Activated naive CD8-positive, alpha-beta T cell treated with anti-CD3 and anti-CD28 coated beads, Interleukin-2, amount 10 ng/mL, durations not matched to agents 7 days and 5 days (primary cell): ENCODE measurements at places on chromosomes 12 and 14. TPM values are rescaled to one million over a fixed set of nuclear protein-coding genes. Genes with fewer than 3 reads are reported as not detected.

GRCh38 chr12:25694072-25694471, 141.0 kb upstream of the LMNTD1 start:
- H3K27me3 ChIP-seq = peaks cover 5% of the 10 kb centered on the region
- no peaks in the 10 kb centered on the region for H3K4me1 ChIP-seq
- H3K36me3 ChIP-seq = no peaks in the 10 kb centered on the region
- no peak overlapping the region for H3K4me3 ChIP-seq
- no peak for DNase-seq

DNA sequence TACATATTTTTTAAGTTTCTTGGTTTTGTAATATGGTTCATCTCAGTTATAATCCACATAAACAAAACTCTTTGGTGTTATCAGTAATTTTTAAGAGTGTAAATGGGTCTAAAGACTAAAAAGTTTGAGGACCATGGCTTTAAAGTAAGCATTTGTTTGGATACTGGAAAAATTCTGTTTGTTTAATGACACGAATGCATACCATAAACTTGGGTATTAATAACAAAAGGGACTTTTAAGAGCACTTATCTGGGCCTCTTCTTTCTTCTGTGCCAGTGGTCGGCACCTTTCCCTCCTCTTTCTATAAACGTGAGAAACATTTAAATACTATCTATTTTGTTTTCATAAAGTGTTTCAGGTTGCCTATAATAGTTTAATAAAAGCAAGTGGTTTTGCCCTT, 47.4 kb downstream of the SAMD4A start:
- peaks cover 12% of the 10 kb centered on the region for H3K27me3 ChIP-seq
- H3K36me3 ChIP-seq = no peaks in the 10 kb centered on the region
- H3K27ac ChIP-seq = no peak overlapping the region
- H3K4me1 ChIP-seq = no peaks in the 10 kb centered on the region
- no peak for DNase-seq

- no peak overlapping the region for H3K4me3 ChIP-seq
- no peak overlapping the region for H3K27ac ChIP-seq
- H3K27me3 ChIP-seq = peaks cover 1% of the 10 kb centered on the region
- H3K4me1 ChIP-seq = no peaks in the 10 kb centered on the region
- no peak for DNase-seq
These were observed 113.1 kb upstream of the OVCH1 start for GRCh38 chr12:29610473-29611170.

- peak overlapping the region; percentile 96 for H3K27ac ChIP-seq
- DNase-seq = no peak
- no peaks in the 10 kb centered on the region for H3K27me3 ChIP-seq
- peaks cover 37% of the 10 kb centered on the region for H3K4me1 ChIP-seq
- peaks cover 31% of the 10 kb centered on the region for H3K36me3 ChIP-seq
These were observed 980 bp downstream of the INTS13 start for GRCh38 chr12:26936559-26937442.

GRCh38 chr12:118137148-118137678, 1.3 kb downstream of the PEBP1 start:
- H3K27me3 ChIP-seq = no peaks in the 10 kb centered on the region
- H3K27ac ChIP-seq = peak overlapping the region; percentile 67
- H3K36me3 ChIP-seq = peaks cover 23% of the 10 kb centered on the region
- H3K4me1 ChIP-seq = peaks cover 17% of the 10 kb centered on the region

GRCh38 chr14:55180434-55180833, 11.0 kb downstream of the DLGAP5 start:
- H3K27me3 ChIP-seq = no peaks in the 10 kb centered on the region
- no peak overlapping the region for H3K27ac ChIP-seq
- H3K36me3 ChIP-seq = peaks cover 39% of the 10 kb centered on the region

DNA sequence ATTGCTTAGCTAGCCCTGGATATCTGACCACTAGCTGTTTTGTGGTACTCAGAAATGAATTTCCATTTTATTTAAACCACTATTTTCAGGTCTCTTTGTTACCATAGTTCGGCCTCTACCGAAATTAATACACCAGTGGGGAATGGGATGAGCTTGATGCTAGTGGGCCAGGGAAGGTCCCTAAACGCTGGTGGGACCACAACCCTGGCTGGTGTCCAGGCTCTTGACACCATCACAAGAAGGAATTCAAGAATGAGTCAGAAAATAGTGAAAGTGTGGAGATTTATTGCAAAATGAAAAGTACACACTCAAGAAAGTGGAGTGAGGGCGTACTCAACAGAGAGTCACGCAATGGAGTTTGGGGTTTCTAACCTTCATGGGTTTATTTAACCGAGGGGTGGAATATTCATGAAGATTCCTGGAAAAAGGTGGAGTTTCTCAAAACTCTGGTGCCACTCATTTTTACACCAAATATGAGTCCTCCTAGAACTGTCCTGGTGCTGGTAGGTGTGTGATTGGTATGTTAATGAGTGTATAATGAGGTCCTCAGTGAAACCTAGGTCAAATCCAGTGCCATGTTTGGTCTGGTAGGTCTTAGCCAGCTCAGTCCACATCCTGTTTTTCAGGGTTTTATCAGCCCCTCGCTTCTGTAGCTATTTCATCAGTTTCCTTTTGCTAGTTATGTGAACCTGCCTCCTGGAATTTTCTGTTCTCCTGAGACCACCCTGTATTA, 38.9 kb upstream of the LRP6 start:
- peaks cover 11% of the 10 kb centered on the region for H3K27me3 ChIP-seq
- H3K36me3 ChIP-seq = no peaks in the 10 kb centered on the region
- no peak overlapping the region for H3K27ac ChIP-seq
- no peak for DNase-seq
- H3K4me1 ChIP-seq = peaks cover 4% of the 10 kb centered on the region

DNA sequence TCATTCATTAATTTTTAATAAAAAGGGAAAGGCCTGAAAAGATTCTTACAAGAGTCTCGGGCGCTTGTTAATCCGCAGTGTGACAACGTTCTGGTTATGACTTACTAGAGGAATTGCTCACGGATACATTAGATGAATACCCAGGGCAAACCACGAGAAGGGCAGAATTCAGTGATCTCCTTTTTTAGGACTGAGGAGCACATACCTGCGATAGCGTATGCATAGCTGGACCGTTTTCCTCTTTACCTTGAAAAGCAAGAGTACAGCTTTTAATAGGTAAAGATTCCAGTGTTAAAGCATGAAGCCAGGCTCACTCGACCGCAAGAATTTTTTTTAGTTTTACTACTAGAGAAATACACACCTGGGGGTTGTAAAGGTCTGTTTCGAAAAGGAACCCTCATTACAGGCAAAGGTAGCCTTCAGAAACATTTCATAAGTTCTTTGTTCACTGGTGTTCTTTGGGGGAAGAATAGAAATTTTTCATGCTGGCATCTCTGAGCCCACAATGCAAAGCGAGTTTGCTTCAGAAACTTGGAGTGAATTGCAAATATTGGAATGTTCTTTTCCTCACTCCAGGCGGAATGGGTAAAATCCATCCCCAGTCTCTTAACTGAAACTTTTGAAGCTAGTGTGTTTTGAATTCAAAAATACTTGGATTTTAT, 953 bp downstream of the MAPK1IP1L start:
- peak overlapping the region; percentile 91 for H3K27ac ChIP-seq
- H3K4me3 ChIP-seq = peak overlapping the region; percentile 89

- DNase-seq = no peak
- no peak overlapping the region for H3K4me3 ChIP-seq
- no peaks in the 10 kb centered on the region for H3K36me3 ChIP-seq
- no peaks in the 10 kb centered on the region for H3K4me1 ChIP-seq
- H3K27ac ChIP-seq = no peak overlapping the region
- H3K27me3 ChIP-seq = no peaks in the 10 kb centered on the region
These were observed 58.0 kb upstream of the TRHDE start for GRCh38 chr12:72214163-72214562.

DNA sequence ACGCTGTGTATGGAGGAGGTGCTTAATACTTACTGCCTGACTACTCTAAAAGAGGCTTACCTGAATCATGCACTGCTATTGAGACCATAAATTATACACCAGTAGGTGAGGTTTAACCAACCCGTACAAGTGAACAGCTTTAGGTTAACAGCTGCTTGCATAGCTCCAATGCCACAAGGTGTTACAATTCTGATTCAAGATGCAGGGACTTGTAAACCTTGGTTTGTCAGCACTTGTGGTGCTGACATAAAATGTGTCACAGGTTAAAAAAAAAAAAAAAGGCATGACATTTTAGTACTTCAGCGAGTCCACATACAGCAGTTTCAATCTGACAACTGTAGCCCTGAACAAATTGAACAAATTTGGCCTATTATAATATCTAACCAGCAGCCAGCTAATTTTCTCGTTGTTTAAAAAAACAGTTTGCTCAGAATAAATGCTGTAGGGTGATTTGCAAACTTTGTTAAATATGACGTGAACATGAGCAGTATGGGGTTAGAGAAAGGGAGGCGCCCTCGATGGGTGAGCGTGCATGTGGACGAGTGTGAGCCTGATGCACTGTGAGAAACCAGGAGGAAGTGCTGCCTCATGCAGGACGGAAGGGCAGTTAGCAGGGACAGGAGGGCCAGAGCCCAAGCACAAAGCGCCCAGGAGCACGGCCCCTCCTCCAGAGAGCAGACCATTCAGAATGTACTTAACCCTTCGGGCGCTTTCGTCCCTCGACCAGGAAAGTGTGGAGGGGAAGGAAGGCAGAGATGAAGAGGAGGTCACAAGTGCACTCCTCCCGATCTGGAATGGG, 44.7 kb downstream of the TCHP start:
- H3K27ac ChIP-seq = no peak overlapping the region
- H3K4me1 ChIP-seq = peaks cover 23% of the 10 kb centered on the region
- H3K36me3 ChIP-seq = peaks cover 28% of the 10 kb centered on the region
- no peak overlapping the region for H3K4me3 ChIP-seq
- DNase-seq = no peak

DNA sequence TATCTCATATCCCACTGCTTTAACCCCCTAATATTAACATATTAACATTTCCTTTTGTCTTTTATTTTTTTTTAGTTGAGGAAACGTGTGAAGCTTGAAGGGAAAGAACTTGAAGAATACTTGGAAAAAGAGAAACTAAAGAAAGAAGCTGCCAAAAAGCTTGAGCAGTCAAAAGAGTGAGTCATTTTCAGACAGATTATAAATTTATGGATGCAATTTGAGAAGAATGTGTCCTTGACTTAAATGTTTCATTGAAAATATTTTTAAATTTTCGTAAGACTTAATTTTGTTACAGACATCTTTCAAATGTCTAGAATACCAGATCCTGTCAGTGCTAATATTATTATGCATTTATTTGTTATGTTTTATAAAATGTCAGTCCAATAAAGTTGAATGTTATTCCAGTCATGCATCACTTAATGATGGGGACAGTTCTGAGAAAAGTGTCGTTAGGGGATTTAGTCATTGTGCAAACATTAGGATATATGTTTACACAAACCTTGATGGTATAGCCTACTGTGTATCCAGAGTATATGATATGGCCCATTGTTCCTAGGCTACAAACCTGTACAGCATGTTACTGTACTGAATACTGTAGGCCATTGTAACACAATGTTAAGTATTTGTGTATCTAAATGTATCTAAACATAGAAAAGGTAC, 32.6 kb downstream of the CPSF2 start:
- H3K36me3 ChIP-seq = peaks cover 35% of the 10 kb centered on the region
- H3K4me3 ChIP-seq = no peak overlapping the region
- no peak for DNase-seq
- H3K4me1 ChIP-seq = peaks cover 8% of the 10 kb centered on the region

DNA sequence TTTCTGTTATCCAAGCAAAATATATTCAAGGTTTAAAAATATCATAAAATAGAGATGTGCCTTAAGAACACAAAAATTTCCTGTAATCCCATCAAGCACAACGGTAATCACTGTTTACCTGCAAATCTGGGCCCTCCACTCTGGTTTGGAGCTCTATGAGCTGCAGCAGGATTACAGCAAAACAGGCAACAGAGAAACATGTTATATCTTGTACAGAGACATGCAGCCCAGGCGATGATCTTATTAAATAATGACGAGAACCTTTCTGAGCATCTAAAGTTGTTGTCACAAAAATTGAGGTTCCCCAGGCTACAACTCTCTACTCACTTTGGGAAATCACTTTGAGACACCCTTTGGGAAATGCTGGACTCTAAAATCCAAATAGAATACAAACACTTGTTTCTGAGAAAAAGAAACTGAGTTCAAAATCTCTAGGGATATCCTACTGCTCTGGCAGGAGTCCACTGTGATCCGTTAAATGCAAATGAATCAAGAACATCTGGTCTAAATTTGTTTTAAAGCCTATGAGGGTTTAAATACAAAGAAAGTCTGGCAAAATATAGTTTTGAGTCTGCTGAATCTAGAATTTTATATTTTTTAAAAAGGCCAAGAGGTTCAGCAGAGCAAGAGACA, 36.3 kb downstream of the STON2 start:
- no peaks in the 10 kb centered on the region for H3K4me1 ChIP-seq
- H3K36me3 ChIP-seq = no peaks in the 10 kb centered on the region
- DNase-seq = no peak
- no peak overlapping the region for H3K4me3 ChIP-seq
- peaks cover 9% of the 10 kb centered on the region for H3K27me3 ChIP-seq
- no peak overlapping the region for H3K27ac ChIP-seq

- H3K4me3 ChIP-seq = no peak overlapping the region
- peaks cover 5% of the 10 kb centered on the region for H3K4me1 ChIP-seq
- no peak for DNase-seq
- no peaks in the 10 kb centered on the region for H3K36me3 ChIP-seq
These were observed 390.7 kb downstream of the VRK1 start for GRCh38 chr14:97187916-97188315.

DNA sequence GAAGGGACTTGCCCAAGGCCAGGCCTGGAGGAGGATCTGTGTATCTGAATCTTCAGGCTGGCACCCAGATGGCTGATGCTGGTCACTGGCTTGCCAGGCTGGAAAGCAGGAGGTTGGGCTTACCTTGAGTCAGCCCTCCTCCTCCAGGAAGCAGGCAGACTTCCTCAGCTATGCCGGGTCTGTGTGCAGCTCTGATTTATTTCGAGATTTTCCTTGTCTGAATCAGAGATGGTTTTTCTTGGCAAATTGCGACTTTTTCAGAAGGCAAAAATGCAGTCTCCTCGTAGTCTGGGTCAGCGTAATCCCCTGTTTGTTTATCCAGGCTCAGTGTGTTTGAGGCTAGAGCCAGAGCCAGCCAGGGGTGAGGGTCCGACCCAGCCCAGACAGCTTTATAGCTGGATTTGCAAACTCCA, 48.9 kb downstream of the SMOC1 start:
- H3K36me3 ChIP-seq = no peaks in the 10 kb centered on the region
- DNase-seq = no peak
- peaks cover 15% of the 10 kb centered on the region for H3K27me3 ChIP-seq
- no peak overlapping the region for H3K27ac ChIP-seq
- no peaks in the 10 kb centered on the region for H3K4me1 ChIP-seq

- no peak overlapping the region for H3K27ac ChIP-seq
- peaks cover 4% of the 10 kb centered on the region for H3K4me1 ChIP-seq
- DNase-seq = no peak
- peaks cover 2% of the 10 kb centered on the region for H3K36me3 ChIP-seq
- no peaks in the 10 kb centered on the region for H3K27me3 ChIP-seq
These were observed 112.2 kb downstream of the DYRK2 start for GRCh38 chr12:67760586-67761275.

- H3K4me1 ChIP-seq = peaks cover 18% of the 10 kb centered on the region
- no peaks in the 10 kb centered on the region for H3K27me3 ChIP-seq
- no peak overlapping the region for H3K4me3 ChIP-seq
- no peak for DNase-seq
These were observed 115.8 kb downstream of the CRADD start for GRCh38 chr12:93793007-93793406.

Gene NKX2-1
- total RNA-seq = not detected

Gene CCNT1
- total RNA-seq = 60.4 TPM

Gene ZNF705A
- not detected for total RNA-seq

Gene FOXN4
- not detected for total RNA-seq

Gene CAPZA3
- not detected for total RNA-seq

Gene SERPINA9
- not detected for total RNA-seq

Gene ENDOU
- 0.30 TPM for total RNA-seq

Gene ADAMTS20
- not detected for total RNA-seq

Gene KSR2
- not detected for total RNA-seq
